ENCODE measurements at places on chromosomes 2 and 18. TPM values are rescaled to one million over a fixed set of nuclear protein-coding genes. Genes with fewer than 3 reads are reported as not detected.

Gene FTCDNL1
- 1.3 TPM for total RNA-seq

Gene KYNU
- 1.8 TPM for total RNA-seq

DNA sequence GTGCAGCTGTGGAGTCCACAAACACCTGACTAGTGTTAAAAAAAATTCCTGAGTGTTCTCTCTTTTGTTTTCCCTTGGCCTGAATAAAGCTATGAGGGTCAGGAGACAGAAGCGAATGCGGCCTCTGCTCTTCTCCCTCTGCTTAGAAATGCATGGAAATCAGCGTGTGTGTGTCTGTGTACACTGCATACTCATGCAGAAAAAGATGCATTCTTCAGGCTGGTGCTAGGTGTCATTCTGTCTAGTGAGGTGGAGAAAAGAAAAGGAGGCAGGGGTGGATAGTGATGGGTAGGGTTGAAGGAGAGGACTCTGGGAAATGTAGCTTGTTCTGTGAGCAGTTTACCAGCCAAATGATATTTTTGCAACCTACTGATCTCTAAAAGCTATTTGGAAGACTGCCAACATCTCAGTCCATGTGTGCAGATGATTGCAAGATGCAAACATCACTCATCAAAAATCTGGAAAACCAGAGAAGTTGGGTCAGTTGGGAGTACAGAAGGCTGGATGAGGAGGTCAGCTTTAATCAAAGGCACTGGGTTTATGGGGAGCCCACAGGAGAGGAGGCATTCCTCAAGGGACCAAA lies 177.7 kb downstream of the INSIG2 start:
- H3K4me1 ChIP-seq: peaks cover 4% of the 10 kb centered on the region
- H3K4me3 ChIP-seq: no peak overlapping the region
- no peak for DNase-seq

Gene TACR1
- 1.5 TPM for total RNA-seq

Gene CD8A
- total RNA-seq: 0.34 TPM

GRCh38 chr18:9184998-9185613 lies 48.5 kb downstream of the ANKRD12 start:
- H3K27ac ChIP-seq: no peak overlapping the region
- no peak for DNase-seq
- H3K36me3 ChIP-seq: peaks cover 35% of the 10 kb centered on the region
- H3K4me3 ChIP-seq: no peak overlapping the region
- no peaks in the 10 kb centered on the region for H3K4me1 ChIP-seq
- H3K27me3 ChIP-seq: no peaks in the 10 kb centered on the region

GRCh38 chr2:233542507-233542906 lies 24.1 kb downstream of the USP40 start:
- H3K27ac ChIP-seq: no peak overlapping the region
- H3K4me3 ChIP-seq: no peak overlapping the region

DNA sequence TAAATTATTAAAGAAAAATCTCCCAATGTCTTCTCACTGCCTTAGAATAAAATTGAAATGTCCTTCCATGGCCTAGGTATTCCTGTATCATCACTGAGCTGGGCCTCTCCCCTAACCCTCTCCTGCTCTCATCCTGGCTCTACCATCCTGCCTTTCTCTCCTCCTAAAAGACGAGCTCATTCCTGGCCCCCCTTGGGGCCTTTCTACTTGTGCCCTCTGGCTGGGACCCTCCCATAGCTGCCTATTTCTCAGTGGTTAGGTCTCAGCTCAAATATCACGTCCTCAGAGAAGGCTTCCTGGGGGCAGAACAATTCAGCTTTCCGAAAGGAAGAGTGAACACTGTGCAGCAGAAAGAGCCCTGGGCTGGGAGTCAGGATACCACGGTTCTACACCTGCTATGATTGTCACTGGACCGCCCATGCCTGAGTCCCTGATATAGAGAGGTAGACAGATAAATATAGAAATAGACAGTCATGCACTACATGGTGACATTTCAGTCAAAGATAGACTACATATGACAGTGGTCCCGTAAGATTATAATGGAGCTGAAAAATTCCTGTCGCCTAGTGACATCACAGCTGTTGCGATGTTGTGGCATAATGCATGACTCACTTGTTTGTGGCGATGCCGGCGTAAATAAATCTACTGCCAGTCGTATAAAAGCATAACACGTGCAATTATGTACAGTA lies 9.4 kb downstream of the DNPEP start:
- peaks cover 7% of the 10 kb centered on the region for H3K4me1 ChIP-seq
- no peak overlapping the region for H3K4me3 ChIP-seq
- no peak overlapping the region for H3K27ac ChIP-seq
- peaks cover 21% of the 10 kb centered on the region for H3K36me3 ChIP-seq

Gene CD207
- not detected for total RNA-seq

All from type B pancreatic cell (in vitro differentiated cells).